HT1080 (cell line): ENCODE measurements at places on chromosomes 11 and 22.

DNA sequence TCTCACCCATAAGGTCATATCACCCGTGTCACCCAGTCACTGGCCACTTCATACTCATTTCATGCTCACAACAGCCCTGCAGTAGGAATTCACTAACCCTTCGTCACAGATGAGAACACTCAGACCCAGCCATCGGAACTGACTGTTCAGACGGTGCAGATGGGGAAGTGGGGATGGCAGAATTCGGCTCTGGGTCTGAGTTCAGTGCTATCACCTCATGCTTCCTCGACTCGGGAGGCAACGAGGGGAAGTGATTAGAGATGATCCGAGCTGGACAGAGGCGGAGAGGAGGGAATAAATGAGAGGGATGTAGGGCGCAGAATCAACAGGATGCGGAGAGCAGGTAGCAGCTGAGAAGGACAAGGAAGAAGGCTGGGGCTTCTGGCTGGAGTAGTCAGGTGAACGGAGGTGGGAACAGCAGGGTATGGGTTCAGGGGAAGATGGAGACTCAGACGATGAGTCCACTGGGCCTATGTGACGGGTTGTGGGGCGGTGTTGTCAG is 4.7 kb downstream of the B3GNT6 start:
- DNase-seq, result no peak

DNA sequence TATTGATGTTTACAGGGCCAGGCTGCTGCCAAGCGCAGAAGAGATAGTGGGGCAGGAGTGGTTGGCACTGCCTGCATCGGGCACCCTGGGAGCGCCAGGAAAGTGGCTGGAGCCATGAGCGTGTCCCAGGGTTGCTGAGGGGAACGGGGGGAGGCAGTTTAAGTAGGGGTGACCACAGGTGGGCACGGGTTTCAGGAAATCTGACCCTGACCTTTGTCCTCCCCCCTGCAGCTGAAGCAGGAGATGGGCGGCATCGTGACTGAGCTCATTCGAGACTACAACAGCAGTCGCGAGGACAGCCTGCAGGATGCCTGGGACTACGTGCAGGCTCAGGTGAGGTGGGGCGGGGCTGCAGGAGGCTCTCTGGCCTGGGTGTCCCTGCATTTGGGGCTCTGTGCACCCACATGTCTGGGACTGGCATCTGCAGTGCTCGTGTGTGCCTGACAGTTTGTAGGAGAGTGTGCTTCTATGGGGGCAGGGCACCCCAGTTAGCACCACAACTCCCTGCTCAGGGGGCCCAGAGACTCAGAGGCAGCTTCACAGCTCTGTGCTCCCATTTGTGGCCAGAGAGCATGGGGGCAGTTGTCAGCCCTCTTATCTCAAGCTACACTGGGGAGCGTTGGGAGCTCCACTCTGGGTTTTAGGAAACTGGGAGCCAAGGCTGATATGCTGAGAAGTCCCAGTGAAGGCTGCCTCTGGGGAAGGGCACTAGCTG is 49.7 kb downstream of the CD82 start:
- DNase-seq, result no peak

DNA sequence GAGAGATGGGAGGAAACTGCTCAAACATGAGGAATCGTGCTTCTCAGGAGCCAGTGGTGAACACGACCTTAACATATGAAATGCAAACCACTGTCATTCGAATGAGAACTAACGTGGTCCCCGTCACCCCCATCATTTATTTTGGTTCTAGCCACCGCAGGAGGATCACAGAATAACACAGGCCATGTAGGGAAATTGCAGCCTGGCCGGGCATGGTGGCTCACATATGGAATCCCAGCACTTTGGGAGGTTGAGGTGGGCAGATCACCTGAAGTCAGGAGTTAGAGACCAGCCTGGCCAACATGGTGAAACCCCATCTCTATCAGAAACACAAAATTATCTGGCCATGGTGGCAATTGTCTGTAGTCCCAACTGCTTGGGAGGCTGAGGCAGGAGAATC is 27.1 kb downstream of the KRTAP5-5 start:
- no peak for DNase-seq

- no peak for DNase-seq
Measured at GRCh38 chr11:78952890-78953289, 378.2 kb upstream of the NARS2 start.

DNA sequence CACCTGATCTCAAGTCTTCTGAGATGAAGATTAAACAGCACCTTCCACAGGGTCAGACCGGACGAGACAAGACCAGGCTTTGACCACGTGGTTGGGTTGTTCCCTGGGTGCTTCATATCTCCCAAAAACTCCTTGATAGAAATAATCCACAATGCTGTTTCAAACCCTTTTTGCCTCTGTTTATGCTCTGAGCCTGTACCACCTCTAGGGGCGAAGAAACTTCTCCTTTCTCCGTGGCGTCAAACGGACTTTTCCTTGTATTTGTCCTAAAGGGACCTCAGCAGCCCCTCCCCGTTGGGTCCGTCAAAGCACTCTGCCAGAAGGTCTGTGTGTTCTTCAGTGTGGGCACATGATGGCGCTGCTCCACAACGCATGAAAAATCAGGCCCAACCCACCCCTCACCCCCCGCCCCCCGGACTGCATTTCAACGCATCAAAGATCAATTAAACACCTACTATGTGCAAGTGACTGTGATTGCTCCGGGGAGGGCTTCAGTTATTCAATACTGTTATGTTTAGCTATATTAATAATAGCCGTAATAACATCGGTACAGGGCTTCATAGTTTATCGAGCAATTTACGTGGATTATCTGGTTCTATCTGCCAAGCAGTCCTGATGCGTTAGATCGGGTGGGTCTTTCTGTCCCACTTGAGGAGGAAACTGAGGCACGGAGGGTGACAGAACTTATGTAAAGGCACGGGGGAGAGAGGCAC is 17.3 kb upstream of the EIF3D start:
- DNase-seq, result peak; percentile 67

DNA sequence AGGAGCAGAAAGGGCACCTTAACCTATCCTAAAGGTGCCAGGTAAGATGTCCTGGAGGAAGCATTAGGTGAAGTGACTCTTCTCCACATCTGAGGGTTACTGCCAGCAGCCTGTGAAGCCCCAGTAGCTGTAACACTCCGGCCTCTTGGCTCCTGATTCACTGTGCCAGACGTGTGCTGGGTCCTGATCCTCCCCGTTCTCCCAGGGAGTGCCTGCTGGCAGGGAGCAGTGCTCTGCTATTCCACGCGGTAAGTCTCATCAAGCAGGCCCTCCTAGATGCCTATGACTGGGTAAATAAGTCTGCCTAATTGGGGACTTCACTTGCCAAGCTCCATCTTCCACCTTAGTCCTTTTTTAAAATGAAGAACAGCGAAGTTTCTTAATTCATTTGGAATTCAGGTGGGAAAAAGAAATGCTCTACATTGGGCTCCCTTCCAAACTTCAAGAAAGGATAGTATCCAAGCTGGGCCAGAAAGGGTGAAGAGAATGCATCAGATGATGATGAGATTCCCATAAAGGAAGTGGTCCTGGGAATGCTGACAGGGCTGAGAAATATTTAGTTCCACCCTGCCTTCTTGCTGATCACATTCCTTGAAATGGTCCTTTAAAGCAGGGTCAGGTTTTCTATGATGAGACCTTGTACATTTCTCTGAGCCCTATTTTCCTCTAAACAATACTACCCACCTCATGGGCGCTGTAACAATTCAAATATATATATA is 188.0 kb downstream of the MAML2 start:
- peak; percentile 79 for DNase-seq

- peak; percentile 85 for DNase-seq
Measured at GRCh38 chr22:29994027-29994715, 86.1 kb upstream of the HORMAD2 start.

DNA sequence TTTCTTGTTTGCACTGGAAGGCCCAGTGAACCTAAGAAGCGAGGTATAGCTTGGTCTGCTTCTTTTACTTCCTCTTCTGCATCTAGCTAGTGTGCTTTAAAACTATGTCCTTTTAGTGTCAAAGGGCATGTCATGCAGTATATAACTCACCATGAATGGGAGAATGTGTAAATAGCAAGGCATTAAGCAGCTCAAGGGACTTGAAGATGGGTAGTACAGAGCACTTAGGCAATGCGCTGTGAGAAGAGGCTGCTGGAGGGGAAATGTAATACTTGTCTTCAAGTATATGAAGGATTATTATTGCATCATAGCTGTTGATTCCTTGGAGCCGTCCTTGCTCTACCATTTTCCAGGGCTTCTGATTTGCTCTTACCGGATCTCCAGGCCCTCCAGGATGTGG is 7.6 kb downstream of the MAML2 start:
- DNase-seq, result no peak

GRCh38 chr22:17441326-17441725 is 72.1 kb downstream of the CECR2 start:
- no peak for DNase-seq

DNA sequence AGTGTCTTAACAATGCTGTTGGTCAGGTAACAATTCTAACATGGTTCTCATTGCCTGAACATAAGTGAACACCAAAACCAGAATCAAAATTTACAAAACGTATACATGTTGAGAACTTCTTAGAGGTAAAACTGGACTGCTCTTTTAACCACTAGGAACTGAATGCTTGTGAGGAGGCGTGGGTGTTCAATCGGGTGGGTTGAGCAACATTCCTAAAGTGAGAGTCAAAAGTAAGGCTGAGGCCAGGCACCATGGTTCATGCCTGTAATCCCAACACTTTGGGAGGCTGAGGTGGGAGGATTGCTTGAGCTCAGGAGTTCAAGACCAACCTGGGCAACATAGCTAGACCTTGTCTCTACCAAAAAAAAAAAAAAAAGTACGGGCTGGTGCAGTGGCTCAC is 11.5 kb downstream of the PPME1 start:
- DNase-seq, result no peak

DNA sequence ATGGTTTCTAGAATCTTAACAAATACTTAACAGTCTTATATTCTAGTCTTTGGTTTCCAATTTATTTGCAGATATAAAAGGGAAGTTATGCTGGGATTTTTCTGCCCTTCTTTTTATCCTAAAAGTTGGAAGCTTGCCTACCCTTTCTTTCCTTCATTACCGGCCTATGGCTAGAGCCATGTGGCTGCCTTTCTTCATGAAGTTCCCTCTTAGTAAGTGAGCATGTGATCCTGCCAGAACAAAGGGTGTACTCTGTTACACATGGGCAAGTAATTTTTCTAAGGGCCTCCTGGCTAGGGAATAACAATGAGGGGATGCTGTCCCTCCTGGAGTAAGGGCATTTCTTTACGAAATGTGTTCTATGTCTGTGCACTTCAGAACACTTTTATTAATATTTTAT is 252.1 kb upstream of the PITPNB start:
- no peak for DNase-seq

- DNase-seq, result no peak
Measured at GRCh38 chr11:1514336-1515061, 27.9 kb upstream of the MOB2 start.

- peak; percentile 27 for DNase-seq
Measured at GRCh38 chr11:43555816-43556611, 124.5 kb upstream of the HSD17B12 start.

DNA sequence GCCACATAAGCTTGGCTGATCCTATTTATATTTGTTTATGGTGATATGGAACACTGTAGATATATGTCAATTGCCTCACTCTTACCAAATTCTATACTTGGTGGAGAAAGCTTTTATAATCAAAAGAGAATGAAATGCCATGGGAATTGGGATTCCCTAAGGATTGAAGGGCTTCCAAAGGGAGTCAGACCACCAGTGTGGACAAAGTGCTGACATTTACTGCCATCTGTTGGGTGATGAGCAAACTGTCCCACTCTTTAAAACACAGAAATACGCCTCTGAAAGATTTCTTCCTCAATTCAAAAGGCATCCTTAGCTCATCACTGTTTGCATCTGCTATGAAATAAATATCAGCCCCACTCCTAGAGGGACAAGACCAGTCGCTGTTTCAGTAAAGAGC is 7.1 kb downstream of the SLC1A2 start:
- DNase-seq, result peak; percentile 30

DNA sequence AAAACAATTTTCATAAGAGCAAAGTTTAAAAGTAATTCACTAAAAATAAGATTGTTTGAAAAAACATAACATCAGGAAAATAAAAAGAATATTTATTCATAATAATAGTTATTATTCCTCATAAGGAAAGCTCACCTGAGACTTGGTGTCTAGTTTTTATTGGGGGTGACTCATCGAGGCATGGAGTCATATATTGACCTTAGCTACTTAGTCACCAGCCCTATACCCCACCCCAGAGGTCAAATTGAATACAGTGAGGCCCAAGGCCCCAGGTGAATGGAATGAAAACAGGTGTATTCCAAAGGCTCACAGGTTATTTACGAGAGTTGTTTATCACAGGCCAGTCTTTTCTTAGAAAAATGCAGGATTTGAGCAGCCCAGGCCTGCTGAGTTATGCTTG is 36.9 kb downstream of the CNTF start:
- peak; percentile 23 for DNase-seq

GRCh38 chr11:64717268-64717578 is 5.8 kb downstream of the NRXN2 start:
- DNase-seq, result no peak

- no peak for DNase-seq
Measured at GRCh38 chr11:61139387-61139786, 21.8 kb downstream of the VPS37C start.

GRCh38 chr22:29733362-29734201 is 13.8 kb downstream of the CABP7 start:
- no peak for DNase-seq

- DNase-seq, result no peak
Measured at GRCh38 chr11:35478471-35479091, 46.8 kb downstream of the PAMR1 start.

- DNase-seq, result no peak
Measured at GRCh38 chr22:28132466-28132865, 213.4 kb upstream of the PITPNB start.

DNA sequence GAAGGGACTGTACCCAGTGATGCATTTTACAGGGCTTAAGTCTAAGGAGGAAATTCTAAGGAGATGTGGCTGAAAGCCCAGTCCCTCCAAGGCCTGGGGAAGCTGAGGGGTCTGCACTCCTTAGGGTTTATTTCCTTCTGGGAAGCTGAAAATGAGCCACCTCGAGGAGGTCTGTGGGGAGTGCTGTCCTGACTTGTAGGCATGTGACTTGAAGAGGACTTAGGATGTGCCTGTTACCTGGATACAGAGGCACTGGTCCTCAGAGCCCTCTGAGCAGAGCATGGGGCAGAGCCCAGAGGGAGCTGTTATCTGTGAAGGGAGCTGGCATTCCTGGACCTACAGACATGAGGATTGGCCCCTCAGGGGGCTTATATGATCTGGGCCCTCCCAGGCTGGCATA is 77.1 kb downstream of the TP53I11 start:
- DNase-seq, result no peak

DNA sequence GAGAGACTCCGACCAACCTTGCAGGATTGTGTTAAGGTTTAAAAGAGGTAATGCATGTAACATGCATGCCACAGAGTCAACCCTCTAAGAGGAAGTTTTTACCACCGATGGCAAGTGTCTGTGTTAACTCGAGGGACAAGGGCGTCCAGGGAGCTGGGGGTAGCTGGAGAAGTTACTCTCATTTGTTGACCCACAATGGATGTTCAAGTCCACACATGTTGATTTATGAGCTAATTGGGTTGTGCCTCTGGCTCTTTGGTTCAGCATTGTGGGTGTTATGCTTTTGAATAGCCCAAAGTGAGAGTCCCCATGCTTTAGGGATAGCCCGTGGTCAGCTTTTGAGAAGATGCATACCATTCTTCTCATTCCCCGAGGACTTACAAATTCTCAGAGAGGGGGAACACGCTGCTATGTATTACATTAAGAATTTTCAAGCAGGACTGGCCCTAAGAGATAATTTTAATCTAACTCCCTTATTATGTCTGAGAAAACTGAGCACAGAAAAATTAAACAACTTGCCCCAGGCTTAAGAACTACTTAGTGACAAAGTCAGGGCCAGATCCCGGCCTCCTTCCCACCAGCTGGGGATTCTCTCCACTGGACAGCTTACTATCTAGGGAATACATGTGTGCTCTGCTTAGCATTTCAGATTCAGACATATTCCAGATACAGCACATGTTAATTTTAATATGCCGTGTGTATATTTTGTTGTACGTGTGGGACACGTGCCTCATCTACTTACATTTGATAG is 5.2 kb upstream of the PLET1 start:
- no peak for DNase-seq
